ENCODE measurements at places on chromosomes 6 and 20.
A peak's percentile ranks its signal among the peaks of the same experiment; 100 is the strongest.

DNA sequence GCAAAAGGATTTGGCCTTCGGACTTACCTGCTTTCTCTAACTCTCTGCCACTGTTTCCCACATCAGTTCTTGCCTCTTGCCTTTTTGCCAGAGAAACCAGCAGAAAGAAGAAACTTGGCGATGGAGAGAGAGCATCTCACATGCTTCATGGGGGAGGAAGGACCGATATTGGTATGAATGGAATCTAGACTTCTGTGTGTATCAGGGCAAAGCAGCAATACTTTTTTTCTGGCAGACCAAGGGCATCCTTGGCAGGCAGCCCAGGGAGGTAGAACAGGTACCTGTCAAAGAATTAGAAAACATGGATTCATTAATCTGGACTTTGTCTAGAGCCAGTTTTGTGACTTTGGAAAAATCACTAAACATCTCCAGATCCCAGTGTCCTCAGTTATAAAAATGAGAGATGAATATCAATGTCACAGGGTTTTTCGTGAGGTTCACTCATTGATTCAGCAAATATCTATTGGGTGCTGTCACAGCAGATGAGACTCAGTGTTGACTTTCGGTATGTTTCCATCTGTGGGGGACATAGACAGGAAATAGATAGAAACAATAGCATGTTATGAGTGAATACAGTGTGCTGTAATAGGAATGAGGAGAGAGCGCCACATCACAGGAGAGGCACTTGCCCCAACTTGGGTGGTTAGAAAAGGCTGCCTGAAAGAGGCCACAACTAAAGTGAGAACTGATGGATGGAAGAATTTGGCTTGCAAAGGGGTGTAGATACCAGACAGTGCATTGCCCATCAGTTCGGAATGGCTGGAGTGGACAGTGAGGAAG lies 114.1 kb downstream of the CD83 start:
- no peak for DNase-seq

DNA sequence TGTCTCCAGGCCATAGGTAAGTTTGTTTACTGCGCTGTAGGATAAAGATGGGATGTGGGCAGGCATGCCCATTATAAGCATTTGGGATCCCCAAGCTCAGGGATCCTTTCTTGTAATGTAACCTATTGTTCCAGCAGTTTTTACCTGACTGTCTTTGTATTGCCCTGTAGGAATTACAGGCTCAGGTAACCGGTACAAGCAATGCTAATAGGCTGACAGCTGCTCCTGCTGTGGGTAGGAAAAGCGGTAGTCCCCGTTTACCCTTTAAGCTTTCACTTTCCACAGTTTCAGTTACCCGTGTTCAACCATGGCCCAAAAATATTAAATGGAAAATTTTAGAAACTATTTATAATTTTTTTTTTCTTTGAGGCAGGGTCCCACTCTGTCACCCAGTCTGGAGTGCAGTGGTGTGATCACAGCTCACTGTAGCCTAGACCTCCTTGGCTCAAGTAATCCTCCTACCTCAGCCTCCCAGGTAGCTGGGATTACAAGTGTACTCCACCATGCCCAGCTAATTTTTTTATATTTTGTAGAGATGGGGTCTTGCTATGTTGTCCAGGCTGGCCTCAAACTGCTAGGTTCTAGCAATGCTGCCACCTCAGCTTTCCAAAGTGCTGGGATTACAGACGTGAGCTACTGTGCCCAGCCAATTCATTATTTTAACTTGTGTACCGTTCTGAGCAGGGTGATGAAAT lies 108.6 kb downstream of the CDYL start:
- DNase-seq: no peak

- DNase-seq: no peak
These were observed 17.3 kb downstream of the SLC22A16 start for GRCh38 chr6:110459137-110459536.

GRCh38 chr6:118659513-118660217 lies 8.3 kb upstream of the CEP85L start:
- no peak for DNase-seq

DNA sequence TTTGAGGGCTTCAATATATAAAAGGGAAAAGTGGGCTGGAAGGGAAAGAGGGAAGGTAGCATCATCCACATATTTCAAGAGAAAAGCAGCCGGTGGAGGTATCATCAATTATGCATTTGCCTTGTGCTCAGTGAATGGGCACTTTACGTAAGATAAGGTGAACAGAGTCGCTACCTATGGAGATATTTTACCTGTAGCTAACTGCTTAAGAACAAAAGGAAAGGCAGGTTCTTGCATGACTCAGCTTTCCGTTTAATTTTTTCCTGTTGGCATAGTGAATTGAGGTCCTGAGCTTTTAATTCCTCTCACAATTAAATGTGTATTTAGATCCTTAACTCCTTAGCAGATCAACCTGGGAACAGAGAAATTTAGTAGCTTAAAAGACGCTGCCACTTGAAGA lies 25.5 kb upstream of the PLCB4 start:
- DNase-seq: no peak

DNA sequence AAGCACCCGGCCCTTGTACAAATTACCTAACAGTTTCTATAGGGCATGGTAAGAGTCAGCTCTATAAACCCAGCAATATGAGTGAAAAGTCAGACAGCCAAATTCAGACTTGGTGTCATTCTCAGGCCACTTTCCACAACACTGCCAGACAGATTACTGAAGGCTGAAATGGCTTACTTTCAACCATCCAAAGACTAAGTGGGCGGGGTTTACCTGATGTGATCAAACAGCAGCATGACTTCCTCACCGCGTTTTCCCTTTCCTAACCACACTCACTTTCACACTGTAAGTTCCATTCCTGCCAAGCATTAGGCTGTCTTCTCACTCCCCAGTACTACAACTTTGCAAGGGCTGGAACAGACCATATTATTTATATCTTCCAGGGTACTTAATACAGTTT lies 85.9 kb downstream of the SMLR1 start:
- DNase-seq: no peak

DNA sequence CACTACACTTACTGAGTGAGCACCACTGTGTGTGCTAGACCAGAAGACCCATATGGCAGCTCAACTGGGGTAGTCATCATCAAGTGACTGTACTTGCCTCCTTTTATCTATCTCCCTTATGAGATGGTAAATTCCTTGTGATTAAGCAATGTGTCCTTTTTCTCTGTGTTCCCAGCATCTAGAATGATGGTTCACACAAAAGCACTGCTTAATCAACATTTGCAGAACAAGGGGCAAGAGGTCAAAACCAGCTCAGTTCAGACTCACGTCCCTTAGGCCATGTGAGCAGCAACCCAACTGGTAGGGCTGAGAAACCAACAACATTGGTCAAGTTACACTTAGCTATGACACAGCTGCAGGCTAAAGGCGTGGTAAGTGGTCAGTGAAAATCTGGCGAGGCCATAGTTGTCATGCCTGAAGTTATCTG lies 10.0 kb downstream of the TRAM2 start:
- no peak for DNase-seq

DNA sequence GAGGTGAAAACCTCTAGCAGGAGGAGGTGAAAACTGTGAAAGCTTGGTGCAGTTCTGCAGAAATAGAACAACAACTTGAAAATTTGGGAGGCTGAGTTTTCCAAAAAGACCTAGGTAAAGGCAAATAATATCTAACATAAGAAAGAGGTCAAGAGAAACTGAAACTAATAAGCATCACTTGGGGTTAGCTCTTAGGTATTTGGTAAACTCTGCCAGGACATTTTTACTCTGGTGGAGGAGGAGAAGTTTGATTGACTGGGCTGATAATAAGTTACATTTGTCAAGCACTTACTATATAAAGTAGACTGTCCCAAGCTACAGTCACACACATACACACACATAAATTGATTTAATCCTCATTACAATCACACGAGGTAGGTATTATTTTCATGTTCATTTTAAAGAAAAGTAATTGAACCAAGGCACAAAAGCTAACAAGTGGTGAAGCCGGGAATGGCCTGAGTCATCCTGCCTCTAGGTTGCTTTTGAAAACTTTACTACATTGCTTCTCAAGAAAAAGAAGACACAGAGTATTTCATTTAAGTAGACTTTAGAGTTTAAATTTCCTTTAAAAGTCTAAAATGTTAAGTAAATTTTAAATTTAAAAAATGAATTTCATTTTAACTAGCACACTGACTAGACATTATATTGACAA lies 275.5 kb downstream of the PTPRK start:
- DNase-seq: no peak

DNA sequence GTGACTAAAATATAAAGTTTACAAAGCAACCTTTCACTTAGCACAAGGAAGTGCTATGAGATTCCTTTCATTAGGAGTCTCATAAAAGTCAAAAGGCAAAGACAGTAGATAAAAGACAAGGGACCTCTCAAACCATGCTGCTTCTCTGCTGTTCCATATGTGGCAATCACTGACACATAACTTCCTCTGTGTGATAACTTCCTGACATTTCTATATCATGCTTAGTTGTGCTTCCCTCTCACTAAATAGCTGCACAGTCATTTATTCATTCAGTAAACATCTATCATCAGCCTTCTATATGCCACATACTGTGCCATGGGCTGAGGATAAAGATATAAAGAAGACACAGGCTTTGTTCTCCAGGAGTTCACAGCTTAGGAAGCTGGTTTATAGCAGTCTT lies 214.8 kb upstream of the GRIK2 start:
- no peak for DNase-seq

DNA sequence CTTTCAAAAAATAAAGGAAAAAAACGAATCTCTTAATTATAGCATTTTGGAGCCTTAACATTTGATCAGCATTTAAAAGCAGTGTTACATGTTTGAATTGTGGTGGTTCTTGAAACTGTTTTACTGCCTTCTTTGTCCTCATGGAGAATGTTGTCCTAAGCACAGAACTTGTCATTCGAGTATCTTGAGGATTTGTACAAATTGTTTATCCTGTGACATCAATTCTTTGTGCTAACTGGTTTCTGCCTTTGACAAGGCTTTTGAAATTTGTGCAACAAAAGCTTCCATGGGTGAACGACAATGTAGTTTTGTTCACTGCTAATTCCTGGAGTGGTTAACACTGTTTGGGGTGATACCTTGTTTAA lies 130.8 kb downstream of the SCAF8 start:
- no peak for DNase-seq

DNA sequence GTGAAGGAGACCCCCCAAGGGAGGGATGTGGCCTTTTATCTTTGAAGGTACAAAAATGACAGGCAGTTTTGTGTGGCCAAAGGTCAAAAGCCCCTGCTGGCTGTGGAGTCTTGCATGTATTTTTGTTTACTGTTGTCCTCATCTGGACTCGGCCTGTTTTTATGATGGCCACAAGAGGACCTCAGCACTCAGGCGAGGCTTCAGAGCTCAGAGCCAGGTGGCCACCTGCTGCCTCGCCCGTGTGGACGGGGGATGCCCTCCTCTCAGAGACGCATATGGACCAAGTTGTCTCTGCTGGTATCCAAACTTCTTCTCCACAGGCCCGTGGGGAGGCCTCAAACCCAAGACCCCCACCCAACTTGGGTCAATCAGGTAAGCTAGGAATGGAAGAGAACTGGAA lies 118.2 kb downstream of the DACT2 start:
- no peak for DNase-seq

- DNase-seq: no peak
These were observed 308.2 kb upstream of the THEMIS start for GRCh38 chr6:128208851-128209580.

- DNase-seq: no peak
These were observed 19.3 kb upstream of the IYD start for GRCh38 chr6:150349546-150349945.

DNA sequence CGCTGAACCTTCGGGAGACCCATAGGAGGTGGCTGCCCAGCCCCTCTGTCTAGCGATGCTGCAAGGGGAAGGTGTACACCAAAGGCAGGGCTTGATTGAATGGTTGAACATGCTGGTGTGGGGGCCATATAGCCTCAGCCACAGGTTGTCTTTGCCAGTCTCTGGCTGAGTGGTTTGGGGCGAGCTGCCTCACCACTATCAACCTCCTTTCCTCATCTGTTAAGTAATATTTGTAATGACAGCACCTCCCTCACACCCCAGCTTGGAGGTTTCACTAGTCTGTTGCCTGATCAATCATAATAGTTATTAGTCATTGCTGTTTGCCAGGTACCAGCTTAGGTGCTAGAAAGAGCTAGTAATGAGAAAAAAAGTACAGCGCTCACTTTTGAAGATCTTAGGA lies 11.8 kb upstream of the ZNF831 start:
- peak; percentile 65 for DNase-seq

- DNase-seq: no peak
These were observed 351.2 kb downstream of the CDC5L start for GRCh38 chr6:44738601-44739146.

DNA sequence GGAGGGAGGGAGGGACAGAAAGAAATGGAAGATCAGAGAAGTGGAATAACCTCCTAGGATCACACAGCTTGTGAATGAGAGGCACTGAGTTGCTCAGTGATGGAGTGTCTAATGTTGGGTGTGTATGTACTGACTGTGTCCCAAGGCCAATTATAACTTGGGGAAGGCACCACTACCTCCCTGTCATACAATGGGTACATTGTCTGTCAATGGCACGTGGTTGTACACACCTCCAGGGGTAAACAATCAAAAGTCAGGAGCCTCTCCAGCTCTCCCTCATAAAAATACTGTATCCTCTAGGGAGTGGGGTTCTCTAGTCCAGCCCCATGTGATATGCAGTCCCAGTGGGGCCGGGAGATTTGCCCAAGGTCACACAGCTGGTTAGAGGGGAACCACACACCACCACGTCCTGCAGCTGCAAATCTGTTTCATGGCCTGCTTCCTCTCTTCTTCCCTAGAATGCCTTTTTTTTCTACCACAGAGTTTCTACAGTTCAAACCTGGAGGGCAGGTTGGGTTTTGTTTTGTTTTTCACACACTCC lies 112.5 kb downstream of the SNX5 start:
- no peak for DNase-seq

DNA sequence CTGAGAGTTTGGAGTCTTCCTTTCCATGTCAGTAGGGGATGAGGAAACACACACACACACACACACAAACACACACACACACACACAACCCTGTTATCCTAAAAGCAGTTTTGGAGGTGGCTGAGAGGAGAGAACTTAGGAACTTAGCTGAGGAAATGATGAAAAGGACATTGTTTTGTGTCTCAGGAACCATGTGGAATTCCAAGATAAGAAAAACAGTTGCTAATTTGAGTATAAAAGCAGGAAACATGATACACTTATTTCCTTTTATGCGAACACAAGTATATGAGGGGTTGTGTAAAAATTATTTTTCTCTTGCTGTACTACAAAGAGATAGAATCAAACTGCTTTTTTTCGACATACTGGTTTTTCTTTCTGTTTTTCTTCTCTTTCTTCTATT lies at the start of gene MYCT1:
Gene MYCT1, plus strand, starts transcription at position 264 of the 400 bp plus-strand sequence. Its CDS starts 6 bp downstream, at position 270.
- DNase-seq: no peak

GRCh38 chr6:170444811-170445211 lies 108.3 kb downstream of the PSMB1 start:
- DNase-seq: no peak
